ENCODE measurements at places on chromosomes 7 and 10.

GRCh38 chr7:114875186-114875585 is 46.7 kb upstream of the MDFIC start:
- no peak for DNase-seq

- no peak for DNase-seq
Observed at GRCh38 chr10:37710831-37711616, 146.4 kb downstream of the ZNF248 start.

GRCh38 chr7:22117222-22117621 is 171.5 kb upstream of the CDCA7L start:
- no peak for DNase-seq

DNA sequence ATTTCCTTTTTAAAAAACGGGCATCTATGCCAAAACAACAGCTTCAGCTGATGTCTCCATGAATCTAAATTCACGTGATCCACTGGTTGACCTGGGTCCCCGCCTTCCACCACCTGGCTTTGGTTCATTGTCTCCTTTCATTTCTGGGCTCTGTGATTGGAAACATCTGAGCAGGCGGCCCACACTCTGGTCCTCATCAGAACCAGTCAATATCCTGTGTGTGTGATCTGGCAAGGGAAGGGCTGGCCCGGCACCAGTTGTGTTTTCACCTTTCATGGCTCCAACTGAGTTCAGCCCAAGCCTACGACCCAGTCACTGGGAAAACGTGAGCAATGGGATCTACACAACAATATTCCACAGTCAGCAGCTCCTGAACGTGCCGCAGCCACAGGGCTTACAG is 46.2 kb downstream of the PARP12 start:
- DNase-seq = no peak

- DNase-seq = no peak
Observed at GRCh38 chr7:14229047-14229446, 239.6 kb upstream of the ETV1 start.

DNA sequence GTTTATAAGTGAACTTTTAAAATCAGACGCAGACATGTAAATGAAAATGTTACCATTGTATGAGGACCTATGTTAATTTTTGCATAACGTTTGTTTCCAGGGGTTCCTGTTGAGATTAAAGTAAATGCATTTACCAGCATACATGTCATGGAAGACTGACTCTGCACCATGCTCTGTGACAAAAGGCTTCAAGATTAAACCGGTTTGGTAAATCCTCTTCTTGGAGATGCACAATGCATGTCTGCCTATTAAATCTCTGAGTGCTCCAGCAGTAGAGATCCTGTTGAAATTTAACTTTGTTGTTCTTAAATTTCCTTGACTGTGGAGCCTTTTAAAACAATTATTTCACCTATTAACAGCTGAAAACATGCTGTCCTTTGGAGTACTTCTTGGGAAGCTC is 36.5 kb upstream of the JAZF1 start:
- DNase-seq = no peak

- DNase-seq = no peak
Observed at GRCh38 chr10:6497620-6498019, 82.5 kb downstream of the PRKCQ start.

GRCh38 chr10:21334891-21335696 is 190.4 kb downstream of the SKIDA1 start:
- DNase-seq = no peak

- DNase-seq = no peak
Observed at GRCh38 chr7:121504482-121504881, 108.4 kb upstream of the FAM3C start.

DNA sequence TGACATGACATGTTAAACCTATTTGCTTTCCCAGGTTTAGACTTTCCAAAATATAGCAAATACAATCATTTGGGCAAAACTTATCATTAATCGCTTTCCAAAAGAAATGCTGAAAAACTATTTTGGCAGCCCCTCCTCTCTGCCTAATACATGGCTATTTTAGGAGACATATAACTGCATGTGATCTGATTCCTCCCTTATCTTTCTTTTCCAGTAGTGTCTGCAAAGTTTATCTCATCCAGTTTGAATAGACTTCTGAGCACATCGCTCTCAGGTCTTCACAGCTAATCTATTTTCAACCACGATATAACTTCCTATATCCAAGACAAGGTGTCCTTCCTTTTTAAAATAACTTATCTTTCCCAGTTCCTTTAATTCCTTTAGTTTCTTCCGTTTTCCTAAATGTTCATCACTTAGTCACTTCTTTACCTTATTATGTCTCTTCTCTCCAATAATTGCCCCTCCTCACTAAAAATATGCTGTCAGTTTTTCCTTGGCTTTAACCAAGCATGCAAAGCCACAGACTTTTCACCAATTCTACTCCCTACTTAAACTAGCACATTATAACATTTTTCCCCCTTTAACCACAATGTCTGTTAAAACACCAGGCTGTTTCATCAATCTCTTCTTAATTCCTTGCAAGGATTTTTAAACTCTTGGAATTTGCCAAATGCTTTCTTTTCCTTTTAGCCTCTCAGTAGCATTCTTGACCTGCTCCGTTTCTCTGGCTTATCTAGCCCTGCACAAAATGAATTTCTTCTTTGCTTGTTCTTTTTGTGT is 24.4 kb downstream of the GNG11 start:
- DNase-seq = no peak

DNA sequence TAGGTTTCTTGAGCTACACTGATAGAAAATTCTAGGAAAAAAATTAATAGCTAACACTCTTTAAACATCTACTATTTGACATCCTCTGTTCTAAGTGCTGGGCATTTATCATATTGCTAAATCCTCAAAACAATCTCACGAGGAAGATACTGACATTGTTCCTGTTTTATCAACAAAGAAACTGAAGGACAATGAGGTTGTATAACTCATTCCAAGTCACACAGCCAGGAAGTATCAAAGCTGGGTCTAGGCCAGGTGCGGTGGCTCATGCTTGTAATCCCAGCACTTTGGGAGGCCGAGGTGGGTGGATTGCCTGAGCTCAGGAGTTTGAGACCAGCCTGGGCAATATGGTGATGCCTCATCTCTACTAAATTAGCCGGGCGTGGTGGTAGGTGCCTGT is 51.6 kb upstream of the IL6 start:
- no peak for DNase-seq

DNA sequence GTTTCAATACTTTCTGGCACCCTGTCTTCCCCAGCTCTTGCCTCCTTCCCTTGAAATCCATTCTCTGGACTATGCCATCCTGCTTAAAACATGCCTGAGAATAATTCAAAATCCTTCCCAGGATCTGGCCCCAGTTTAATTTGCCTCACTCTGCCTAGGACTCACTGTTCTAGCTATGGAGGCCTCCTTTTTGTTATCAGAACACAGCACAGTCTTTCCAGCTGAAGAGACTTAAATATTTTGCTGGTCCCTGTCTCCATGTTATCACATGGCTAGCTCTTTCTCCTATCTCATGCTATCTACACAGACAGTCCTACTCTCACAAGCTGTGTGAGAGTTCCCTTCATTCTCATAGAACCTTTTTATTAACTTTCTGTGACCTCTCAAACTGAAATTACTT is 194.8 kb downstream of the RNLS start:
- no peak for DNase-seq

Data from cortex of kidney (tissue), 1 donor.